Suprapubic skin (tissue), 4 donors: ENCODE measurements at places on chromosomes 6 and 20. TPM values are rescaled to one million over a fixed set of nuclear protein-coding genes. Genes with fewer than 3 reads are reported as not detected.

GRCh38 chr6:139533573-139534471, 159.4 kb upstream of the CITED2 start:
- peak overlapping the region; percentile 33 for H3K27ac ChIP-seq
- H3K36me3 ChIP-seq = no peaks in the 10 kb centered on the region
- no peaks in the 10 kb centered on the region for H3K27me3 ChIP-seq
- peaks cover 26% of the 10 kb centered on the region for H3K4me1 ChIP-seq

GRCh38 chr6:121305957-121306607, 28.2 kb downstream of the TBC1D32 start:
- no peak overlapping the region for H3K4me3 ChIP-seq
- no peak overlapping the region for H3K27ac ChIP-seq
- DNase-seq = no peak
- H3K36me3 ChIP-seq = no peaks in the 10 kb centered on the region
- no peaks in the 10 kb centered on the region for H3K27me3 ChIP-seq

- no peak overlapping the region for H3K4me3 ChIP-seq
- DNase-seq = no peak
- peaks cover 11% of the 10 kb centered on the region for H3K4me1 ChIP-seq
- no peak overlapping the region for H3K27ac ChIP-seq
- H3K27me3 ChIP-seq = no peaks in the 10 kb centered on the region
Observed at GRCh38 chr20:56423211-56423610, 11.2 kb downstream of the CASS4 start.

DNA sequence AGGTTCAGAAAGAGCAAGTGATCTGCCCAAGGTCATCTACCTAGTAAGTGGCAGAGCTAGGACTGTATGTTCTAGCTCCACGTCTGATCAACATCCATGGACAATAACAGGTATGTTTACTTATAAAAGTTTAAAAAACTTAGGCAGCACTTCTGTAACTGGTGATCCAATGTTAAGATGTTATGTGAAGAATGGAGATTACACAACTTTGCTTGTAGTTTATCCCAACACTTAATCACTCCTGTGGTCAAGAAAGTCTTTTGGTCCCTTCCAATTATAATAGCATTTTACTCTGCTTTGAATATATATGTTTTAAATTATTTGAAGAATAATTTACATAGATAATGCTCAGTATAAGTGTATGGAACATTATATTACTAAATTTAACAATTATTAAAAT, 4.8 kb downstream of the FBXO30 start:
- no peak overlapping the region for H3K4me3 ChIP-seq
- no peak overlapping the region for H3K27ac ChIP-seq
- peaks cover 41% of the 10 kb centered on the region for H3K4me1 ChIP-seq
- no peak for DNase-seq

DNA sequence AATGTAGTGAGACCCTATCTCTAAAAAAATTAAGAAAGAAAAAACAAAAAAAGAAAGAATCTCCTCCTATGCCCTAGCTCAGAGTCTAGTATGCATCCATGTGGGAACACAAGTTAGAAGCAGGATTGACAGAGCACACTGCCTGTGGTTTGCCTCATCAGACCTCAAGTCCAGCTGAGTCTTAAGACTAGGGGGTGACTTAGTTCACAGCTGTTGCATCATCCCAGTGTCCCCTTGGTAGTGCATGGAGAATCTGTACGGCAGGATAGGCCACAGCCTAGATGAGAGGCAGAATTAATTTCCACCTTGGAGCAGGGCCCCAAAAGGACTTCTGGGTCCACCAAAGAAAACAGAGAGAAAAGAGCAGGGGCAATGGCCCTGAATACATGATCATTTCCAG, 13.7 kb downstream of the PNPLA1 start:
- no peaks in the 10 kb centered on the region for H3K4me1 ChIP-seq
- no peak for DNase-seq
- no peak overlapping the region for H3K4me3 ChIP-seq
- H3K36me3 ChIP-seq = no peaks in the 10 kb centered on the region
- peaks cover 29% of the 10 kb centered on the region for H3K27me3 ChIP-seq

- H3K36me3 ChIP-seq = no peaks in the 10 kb centered on the region
- no peak overlapping the region for H3K4me3 ChIP-seq
- no peak overlapping the region for H3K27ac ChIP-seq
- DNase-seq = no peak
- H3K27me3 ChIP-seq = no peaks in the 10 kb centered on the region
- peaks cover 41% of the 10 kb centered on the region for H3K4me1 ChIP-seq
Observed at GRCh38 chr6:20202324-20202658, 10.0 kb downstream of the MBOAT1 start.

DNA sequence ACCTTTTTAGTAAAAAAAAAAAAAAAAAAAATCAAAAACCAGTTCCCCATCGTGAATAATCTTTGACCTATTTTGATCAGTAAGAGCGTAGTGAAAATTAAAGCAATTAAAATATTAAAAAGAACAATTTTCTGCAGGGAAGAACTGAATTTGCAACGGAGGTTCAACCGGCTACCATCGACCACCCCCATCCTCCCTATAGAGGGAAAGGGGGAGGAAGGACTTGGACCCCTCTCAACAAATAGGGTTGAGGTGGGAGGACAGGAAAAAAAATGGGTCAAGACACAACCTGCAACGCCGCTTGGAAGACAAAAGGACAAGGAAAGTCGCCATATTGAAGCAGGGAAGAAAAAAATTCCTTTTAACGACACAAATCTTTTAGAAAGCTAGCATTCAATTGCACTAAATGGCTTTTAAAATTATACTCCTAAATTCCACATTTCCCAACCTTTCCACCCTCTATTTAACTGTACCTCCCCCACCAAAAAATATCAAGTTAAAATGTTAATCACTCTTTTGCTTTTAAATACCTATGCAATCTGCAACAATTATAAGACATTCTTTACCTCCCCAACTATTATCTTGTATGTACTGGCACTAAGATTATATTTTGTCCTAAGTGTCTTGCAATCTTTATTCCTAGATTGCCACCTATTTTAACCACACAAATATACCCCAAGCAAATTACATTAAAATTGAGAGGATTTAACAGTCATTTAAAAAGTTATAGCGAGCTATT, 1.7 kb downstream of the PPP1R10 start:
- peaks cover 56% of the 10 kb centered on the region for H3K4me1 ChIP-seq
- peak overlapping the region; percentile 90 for H3K4me3 ChIP-seq
- H3K36me3 ChIP-seq = peaks cover 20% of the 10 kb centered on the region
- peak overlapping the region; percentile 98 for H3K27ac ChIP-seq
- DNase-seq = no peak
- H3K27me3 ChIP-seq = no peaks in the 10 kb centered on the region

GRCh38 chr6:34284563-34285447, 36.0 kb upstream of the SMIM29 start:
- H3K4me1 ChIP-seq = peaks cover 12% of the 10 kb centered on the region
- no peak overlapping the region for H3K4me3 ChIP-seq
- no peaks in the 10 kb centered on the region for H3K27me3 ChIP-seq
- no peak for DNase-seq
- H3K27ac ChIP-seq = peak overlapping the region; percentile 59

GRCh38 chr6:126235363-126235762, 104.6 kb upstream of the CENPW start:
- H3K27me3 ChIP-seq = no peaks in the 10 kb centered on the region
- H3K27ac ChIP-seq = no peak overlapping the region
- no peak overlapping the region for H3K4me3 ChIP-seq
- DNase-seq = no peak
- H3K4me1 ChIP-seq = no peaks in the 10 kb centered on the region

DNA sequence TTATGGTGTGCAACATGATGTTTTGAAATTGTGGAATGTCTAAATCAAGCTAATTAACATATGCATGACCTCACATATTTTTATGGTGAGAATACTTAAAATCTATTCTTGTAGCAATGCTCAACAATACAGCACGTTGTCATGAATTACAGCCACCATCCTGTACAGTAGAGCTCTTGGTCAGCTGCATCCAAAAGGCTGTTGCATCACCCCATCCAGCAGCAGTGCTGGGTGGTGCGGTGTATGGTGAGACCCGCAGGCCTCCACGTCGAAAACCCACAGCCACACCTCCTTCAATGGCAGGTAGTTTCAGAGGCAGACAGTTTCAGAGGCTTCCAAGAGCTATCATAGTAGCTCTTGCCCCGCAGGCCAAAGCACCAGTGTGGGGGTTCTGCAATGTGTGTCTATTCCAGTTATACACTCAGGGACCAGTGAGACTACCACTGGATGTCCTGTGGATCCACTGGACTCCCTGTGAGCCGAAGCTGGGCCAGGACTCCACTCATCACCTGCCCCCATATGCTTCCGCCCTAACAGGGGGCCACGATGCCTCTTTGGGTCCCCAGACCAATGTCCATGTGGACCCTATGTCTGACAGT, 23.4 kb downstream of the PACSIN1 start:
- peaks cover 3% of the 10 kb centered on the region for H3K4me1 ChIP-seq
- no peak for DNase-seq
- no peaks in the 10 kb centered on the region for H3K36me3 ChIP-seq

Gene NOP56
- 81.2 TPM for total RNA-seq

Gene POLR1H
- total RNA-seq = 21.2 TPM

Gene KCNS1
- total RNA-seq = 5.5 TPM

Gene GNAS-AS1
- total RNA-seq = not detected
